ENCODE measurements at places on chromosomes 1 and 21. TPM values are rescaled to one million over a fixed set of nuclear protein-coding genes. Genes with fewer than 3 reads are reported as not detected.
A peak's percentile ranks its signal among the peaks of the same experiment; 100 is the strongest.

- DNase-seq = no peak
These were observed 14.4 kb downstream of the SMYD3 start for GRCh38 chr1:246492611-246493245.

Gene KCNAB2
- 96.4 TPM for total RNA-seq

DNA sequence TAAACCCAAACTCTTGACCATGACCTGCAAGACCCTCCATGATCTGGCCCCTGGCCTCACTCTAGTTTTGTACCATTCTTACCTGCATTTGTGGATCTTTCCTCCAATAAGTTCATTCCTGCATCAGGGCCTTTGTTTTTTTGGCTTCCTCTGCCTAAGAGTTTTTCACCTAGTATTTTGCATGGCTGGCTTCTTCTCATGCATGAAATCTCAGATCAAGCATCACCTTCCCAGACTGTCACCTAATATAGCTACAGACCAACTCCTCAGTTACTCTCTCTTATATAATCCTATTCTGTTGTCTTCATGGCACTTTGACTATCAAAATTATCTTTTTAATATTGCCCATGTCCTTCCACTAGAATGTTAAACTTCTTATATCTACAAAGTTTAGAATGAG is 54.2 kb downstream of the BTBD8 start:
- DNase-seq = no peak

Gene OLFML2B
- 1.1 TPM for total RNA-seq

DNA sequence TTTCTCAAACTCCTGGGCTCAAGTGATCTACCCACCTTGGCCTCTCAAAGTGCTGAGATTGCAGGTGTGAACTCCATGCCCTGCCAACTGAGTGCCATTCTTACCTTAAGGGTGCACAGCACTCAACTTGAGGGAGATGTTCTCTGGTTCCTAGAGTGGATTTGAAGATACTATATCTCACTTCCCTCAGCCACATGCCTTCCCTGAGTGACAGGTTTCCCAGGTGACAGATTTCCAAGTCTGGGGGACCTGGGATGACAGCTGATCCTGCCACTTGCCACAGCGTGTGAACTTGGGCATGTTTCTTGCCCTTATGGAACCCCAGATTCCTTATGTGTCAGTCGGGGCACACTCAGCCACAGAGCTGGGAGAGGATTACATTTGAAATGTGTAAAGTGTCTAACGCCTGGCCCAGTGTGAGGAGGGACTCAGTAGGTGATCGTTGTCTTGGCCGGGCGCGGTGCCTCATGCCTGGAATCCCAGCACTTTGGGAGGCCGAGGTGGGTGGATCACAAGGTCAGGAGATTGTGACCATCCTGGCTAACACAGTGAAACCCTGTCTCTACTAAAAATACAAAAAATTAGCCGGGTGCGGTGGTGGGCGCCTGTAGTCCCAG is 29.6 kb upstream of the BTG2 start:
- no peak for DNase-seq

Gene BCL2L15
- under 0.01 TPM for total RNA-seq

DNA sequence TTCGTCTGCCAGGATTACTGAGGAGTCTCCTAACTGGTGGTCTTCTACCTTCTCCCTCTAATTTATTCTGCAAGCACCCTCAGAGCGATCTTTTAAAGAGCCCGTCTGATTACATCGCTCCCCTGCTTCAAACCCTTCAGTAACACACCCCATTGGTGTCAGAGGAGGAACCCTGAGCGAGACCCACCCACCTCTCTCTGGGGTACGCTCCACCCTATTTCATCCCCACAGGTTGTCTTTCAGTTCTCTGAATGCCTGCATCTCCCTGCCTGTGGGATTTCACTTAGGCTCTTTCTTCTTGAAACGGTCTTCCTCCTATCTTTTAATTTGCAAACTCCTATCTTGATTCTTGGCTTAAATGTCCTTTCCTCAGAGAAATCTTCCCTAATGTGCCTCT is 39.4 kb downstream of the C1orf21 start:
- DNase-seq = no peak

DNA sequence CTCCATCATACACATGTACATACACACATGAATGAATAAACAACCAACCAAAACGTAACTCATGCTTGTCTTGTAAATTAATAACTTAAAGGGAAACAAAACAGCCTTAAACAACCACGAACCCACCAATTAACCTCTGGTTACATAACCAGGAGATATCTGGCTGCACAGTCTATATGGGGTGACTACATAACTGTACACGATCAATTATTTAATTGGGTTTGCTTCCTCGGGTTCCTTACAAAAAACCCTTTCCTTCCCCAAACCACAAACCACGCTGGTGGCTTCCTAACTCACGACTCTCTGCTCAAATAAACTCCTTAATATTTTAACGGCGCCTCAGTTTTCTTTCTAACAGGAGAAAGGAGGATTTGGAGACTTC is 744 bp downstream of the ZNF670 start:
- peak; percentile 22 for DNase-seq

GRCh38 chr1:162954824-162955223 is 93.8 kb upstream of the CCDC190 start:
- no peak for DNase-seq

- peak; percentile 45 for DNase-seq
These were observed 24.8 kb upstream of the THEM4 start for GRCh38 chr1:151934048-151934493.

Measured in hematopoietic multipotent progenitor cell (in vitro differentiated cells).